ENCODE measurements at places on chromosomes 7 and 10.

DNA sequence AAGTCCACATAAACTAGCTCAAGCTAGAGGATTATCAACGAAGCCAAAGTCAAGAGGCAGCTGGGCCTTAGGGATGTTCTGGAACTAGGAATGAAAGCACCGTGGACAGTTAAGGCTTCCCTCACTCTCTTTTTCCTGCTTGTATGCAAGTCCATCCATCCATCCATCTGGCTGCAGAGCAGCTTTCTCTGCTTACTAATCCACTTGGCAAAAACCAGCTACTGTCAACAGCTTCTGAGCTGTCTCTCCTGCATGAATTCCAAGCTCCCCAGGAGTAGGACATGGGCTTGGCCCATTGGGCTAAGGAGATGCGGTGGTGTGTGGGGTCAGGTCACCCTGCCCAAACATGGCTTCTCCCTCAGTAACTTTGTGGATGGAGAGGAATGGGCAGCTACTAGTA lies 66.2 kb downstream of the NAMPT start:
- DNase-seq: no peak

DNA sequence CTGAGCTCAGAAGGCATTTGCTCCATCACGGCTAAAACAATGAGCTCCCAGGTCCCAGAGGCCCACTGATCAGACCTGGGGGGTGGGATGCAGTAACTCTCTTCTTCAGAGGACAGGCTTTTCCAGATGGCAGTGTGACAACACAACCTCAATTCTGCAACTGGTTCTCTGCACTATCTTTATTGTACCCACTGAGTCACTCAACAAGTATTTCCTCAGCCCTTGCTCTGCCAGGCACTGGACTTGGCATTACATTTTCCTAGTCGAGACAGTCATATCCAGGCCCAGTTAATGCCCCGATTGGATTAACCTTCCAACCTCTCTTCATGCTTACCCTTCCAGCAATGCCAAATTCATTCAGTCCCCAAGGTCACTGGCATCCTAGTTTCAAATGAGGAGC lies 72.6 kb downstream of the JAZF1 start:
- DNase-seq: no peak

GRCh38 chr10:48633381-48634197 lies 28.7 kb upstream of the ARHGAP22 start:
- DNase-seq: no peak

GRCh38 chr7:29565982-29566746 lies 2.5 kb downstream of the PRR15 start:
- DNase-seq: no peak

- DNase-seq: no peak
These were observed 148.5 kb downstream of the UBE2H start for GRCh38 chr7:129804111-129804889.

DNA sequence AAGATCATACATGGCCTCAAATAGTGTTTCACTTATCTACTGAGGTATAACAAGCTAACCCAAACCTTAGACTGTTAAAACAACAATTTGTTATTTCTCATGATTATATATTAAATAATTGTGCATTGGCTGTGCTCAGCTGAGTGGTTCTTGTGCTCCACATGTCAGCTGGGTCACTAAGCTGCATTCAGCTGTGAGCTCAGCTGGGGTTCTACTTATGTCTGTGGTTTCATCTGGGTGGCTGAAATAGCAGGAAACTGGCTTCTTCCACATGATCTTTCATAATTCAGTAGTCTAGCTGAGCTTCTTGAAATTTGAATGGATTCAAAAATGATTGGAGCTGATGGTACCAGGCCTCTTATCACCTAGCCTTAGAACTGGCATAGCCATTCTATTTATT lies 181.8 kb upstream of the CSTF2T start:
- DNase-seq: no peak

- DNase-seq: no peak
These were observed 153.5 kb downstream of the PARD3 start for GRCh38 chr10:34661580-34661979.

DNA sequence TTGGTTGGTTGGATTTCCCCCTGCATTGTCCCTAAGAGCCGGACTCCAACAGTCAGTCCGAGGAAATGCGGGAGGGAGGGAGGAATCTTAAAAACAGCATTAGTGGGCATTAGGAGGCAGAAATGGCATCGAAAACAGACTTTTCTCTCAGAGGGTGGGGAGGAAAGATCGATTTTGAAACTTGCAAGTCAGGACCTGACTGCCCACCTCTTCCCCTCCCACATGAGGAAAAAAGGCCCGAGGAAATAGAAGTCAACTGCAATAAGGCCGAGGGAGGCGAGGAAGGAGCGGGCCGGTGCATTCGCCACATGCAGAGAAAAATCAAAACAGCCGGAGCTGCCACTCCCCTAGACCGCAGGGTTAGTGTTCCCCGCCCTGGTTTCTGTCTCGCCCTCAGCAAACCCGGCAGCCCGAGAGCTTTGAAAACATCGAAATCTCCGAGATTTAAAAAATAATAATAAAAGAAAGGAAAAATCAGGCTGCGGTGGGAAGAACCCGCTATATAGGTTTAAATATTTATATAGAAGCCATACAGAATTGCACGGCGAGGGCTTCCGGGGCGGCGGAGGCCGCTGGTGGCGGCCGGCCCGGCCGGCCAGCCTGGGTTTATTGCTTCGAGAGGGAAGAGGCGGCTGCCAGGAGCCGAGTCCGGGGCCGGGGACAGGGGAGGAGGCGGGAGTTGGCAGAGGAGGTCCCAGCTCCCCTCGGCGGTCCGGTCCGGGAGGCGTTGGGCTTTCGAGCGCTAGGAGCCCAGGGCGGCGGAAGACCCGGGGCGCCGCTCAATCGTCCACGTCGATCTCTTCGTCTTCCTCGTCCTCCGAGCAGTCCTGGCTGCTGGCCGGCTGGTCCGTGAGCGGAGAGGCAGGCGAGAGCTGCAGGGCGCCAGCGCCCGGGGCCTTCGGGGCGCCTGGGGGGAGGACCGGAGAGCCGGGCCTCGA lies 2.5 kb downstream of the LBX1 start:
- DNase-seq: no peak

DNA sequence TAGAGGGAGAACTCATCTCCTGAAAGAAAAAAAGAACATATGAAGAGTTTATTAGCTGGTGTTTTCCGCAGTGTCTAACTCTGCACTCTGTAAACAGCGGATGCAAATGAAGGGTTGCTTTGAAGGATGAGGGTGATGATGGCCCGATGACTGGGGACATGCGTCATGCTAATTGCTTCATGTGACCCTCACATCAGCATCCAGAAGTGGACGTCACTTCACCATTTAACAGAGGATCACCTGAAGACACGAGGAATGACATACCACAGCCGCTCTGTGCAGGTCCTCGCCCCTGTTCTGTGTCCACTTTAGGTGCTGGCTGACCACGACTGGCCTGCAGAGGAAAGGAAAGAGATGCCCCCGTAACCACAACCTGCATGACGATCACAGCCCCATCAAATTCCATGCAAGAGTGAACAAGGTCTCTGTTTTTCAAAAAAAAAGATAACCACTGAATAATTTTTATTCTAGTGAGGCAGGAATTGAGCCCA lies 82.9 kb downstream of the KLF6 start:
- no peak for DNase-seq

DNA sequence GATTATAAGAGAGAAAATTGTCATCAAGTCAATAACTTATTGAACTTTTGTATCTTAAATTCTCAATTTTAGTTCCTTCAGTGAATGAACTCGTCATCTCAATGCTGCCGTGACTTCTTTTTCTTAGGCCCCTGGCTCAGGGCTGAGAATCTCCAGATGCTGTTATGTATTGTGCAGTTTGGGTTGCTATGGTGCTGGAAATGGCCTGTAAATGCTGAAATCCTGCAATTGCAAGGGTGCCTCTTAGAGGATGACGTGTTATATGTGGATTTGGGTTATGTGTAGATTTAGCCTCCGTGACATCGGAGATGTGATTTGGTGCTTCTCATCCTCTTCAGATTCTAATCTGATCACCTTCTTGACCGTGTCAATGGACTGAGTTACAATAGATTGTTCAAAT lies 55.7 kb upstream of the ZRANB1 start:
- DNase-seq: no peak

- DNase-seq: no peak
These were observed 510.9 kb upstream of the LRRTM3 start for GRCh38 chr10:66414943-66415342.

- peak; percentile 45 for DNase-seq
These were observed 49.3 kb downstream of the ICA1 start for GRCh38 chr7:8212638-8213037.

DNA sequence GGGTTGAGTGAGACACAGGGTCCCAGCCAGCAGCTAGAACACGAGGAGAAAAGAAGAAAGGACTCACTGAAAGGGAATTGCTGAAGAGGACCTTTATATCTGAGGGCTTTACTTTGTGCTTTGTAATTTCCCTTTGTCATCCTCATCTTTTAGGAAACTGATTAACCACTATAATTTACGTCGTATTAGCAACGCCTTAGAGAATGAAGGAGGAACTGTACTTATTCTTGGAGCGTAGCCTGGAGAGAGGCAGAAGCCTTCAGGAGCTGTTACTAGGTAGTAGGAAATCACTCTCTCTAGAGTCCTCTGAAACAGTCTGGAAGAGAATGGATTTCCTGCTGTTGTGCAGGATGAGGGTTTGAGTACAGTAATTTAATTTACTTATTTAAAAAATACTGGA lies 101.0 kb upstream of the STEAP1B start:
- DNase-seq: no peak

- DNase-seq: no peak
These were observed 24.3 kb upstream of the VAX1 start for GRCh38 chr10:117162093-117163060.

- DNase-seq: no peak
These were observed 542.1 kb downstream of the TCERG1L start for GRCh38 chr10:130769146-130770017.

DNA sequence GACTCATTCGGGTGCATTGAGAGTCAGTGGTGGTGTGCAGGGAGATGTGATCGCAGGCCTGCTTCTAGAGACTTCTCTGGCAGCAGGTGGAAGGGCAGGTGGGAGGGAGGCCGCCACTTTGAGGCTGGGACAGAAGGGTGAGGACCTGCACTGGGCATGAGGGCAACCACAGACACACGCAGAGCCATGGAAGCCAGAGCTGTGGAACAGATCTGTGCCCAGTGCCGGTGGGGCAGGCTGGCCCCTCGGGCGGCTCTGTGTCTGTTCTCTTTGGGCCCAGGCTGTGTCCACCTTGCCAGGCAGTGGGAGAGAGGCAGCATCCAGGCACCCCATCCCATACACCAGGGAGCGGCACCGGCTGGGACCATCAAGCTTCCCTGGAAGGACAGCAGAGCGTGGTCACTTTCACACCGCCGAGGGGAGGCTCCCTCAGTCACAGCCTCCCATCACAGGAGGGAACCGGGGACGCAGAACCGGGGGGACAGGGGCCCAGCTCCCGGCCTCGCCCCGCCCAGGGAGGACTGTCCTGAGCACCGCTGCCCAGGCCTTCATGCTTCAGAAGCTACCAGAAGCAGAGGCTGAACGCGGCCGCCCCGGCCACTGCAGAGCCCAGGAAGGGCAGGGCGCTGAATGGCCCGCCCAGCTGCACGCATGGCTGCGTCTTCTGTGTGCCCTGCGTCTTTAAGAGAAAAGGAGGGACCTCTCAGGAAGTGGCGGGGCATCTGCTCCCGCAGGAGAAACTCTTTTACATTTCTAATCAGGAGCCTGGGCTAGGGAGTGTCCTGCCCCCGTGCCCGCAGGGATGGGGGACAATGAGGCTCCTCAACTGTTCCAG lies 32.1 kb downstream of the EN2 start:
- DNase-seq: no peak

DNA sequence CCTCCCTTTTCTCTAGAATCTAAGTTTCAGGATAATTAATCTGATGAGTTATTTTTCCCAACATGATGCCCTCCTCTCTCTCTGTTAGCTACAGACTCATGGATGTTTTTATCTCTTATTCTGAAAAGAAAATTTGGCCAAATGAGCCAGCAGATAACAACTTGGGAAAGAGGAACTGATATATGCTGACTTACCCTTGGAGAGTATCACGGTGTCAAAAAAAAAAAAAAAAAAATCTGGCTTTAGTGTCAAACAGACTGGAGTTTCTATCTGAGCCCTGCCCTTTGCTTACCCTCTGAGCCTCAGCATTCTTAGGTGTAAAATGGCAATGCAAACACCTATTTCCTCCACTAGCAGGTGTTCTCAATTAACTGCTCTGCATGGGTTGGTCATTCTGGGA lies 190.4 kb downstream of the AHR start:
- DNase-seq: peak; percentile 68

- DNase-seq: no peak
These were observed 6.2 kb downstream of the WNT8B start for GRCh38 chr10:100468978-100469377.

GRCh38 chr7:44559485-44559884 lies 14.2 kb downstream of the DDX56 start:
- no peak for DNase-seq

- DNase-seq: no peak
These were observed 20.6 kb upstream of the SLC13A1 start for GRCh38 chr7:123220396-123220795.

GRCh38 chr10:109374215-109374614 lies 549.1 kb downstream of the XPNPEP1 start:
- DNase-seq: no peak

GRCh38 chr10:112791447-112791846 lies 158.6 kb upstream of the TCF7L2 start:
- no peak for DNase-seq

DNA sequence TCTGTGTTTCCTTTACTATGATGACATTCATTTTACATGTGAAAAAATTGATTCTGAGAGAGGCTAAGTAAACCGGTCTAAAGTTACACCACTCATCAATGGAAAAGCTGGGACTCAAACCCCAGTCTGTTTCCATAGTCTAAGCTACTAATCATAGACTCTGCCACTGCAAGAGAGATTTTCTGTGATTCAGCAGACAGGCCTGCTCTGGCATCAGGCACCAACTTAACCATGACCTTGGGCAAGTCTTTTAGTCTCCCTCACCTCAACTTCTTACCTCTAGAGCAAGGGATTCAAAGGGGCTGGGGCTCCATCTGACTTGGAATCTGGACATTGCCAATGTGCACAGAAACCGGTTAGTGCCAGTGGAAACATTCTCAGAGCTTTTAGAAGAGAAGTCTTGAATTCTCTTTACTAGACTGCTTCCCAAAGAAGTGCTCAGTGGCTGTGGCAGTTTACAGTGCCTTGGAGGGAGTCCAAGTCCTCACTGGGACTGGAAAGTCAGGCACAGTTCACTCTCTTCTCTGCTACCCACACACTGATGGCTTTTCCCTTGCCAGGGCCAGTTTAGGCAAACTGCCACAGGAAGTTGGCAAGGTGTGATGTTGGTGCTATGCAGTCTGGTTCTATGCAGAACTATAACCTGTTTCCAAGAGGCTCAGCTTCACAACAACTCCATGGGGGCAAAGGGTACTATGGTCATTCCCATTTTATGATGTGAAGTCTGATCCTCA lies 4.5 kb upstream of the BLNK start:
- DNase-seq: no peak

GRCh38 chr10:48516911-48517310 lies 88.0 kb downstream of the ARHGAP22 start:
- no peak for DNase-seq

GRCh38 chr7:115475761-115476385 lies 554.0 kb downstream of the MDFIC start:
- DNase-seq: no peak

DNA sequence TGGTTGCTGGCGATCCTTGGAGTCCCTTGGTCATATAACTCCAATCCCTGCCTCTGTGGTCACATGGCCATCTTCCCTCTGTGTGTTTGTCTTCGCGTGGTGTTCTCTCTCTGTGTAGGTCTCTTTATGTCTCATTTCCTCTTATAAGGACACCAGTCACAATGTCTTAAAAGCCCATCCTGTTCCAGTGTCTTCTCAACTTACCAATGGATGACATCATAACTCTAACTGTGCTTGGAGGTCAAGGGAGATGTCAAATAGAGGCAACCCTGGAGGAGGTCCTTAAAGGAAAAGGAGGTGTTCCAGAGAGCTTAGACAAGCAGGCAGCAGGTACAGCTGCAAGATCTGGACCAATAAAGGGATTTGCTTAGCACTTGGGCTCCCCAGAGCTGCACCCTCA lies 143.0 kb downstream of the BUB3 start:
- DNase-seq: no peak

Data from NCI-H2081 treated with DMSO at 0.1 percent for 48 hours (cell line).